ENCODE measurements at places on chromosomes 1 and 21. TPM values are rescaled to one million over a fixed set of nuclear protein-coding genes. Genes with fewer than 3 reads are reported as not detected.

GRCh38 chr1:168360151-168361021, 79.7 kb downstream of the TBX19 start:
- DNase-seq = no peak
- no peak overlapping the region for H3K27ac ChIP-seq
- no peaks in the 10 kb centered on the region for H3K36me3 ChIP-seq
- no peaks in the 10 kb centered on the region for H3K4me1 ChIP-seq

GRCh38 chr1:213720032-213720431, 267.7 kb upstream of the PROX1 start:
- no peak overlapping the region for H3K4me3 ChIP-seq
- H3K27ac ChIP-seq = no peak overlapping the region
- H3K36me3 ChIP-seq = no peaks in the 10 kb centered on the region
- H3K4me1 ChIP-seq = no peaks in the 10 kb centered on the region

- H3K4me1 ChIP-seq = peaks cover 7% of the 10 kb centered on the region
- H3K27me3 ChIP-seq = no peaks in the 10 kb centered on the region
- H3K27ac ChIP-seq = no peak overlapping the region
- H3K36me3 ChIP-seq = peaks cover 4% of the 10 kb centered on the region
- no peak for DNase-seq
- H3K4me3 ChIP-seq = no peak overlapping the region
Measured at GRCh38 chr21:33247599-33247998, 17.9 kb downstream of the IFNAR2 start.

GRCh38 chr1:165539908-165540307, 3.9 kb upstream of the LRRC52 start:
- no peak overlapping the region for H3K27ac ChIP-seq
- no peak overlapping the region for H3K4me3 ChIP-seq
- no peaks in the 10 kb centered on the region for H3K27me3 ChIP-seq
- H3K36me3 ChIP-seq = no peaks in the 10 kb centered on the region

DNA sequence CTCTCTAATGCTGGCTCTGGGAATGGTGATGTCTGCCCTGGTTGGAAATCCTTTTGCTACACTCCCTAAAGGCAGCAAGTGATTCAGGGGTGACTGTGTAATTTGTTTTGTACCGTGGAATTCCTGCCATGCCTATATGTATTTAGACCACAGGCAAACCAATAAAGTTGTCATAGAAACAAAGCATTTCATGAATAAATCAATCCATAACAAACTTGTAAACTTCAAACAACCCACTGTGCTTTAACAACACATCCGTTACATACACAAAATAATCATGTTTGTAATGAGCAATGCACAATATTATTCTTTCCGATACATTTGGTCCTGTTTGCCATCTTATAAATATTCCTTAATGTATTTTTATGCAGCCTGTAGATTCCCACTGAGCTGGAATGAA, 330.3 kb upstream of the SNX7 start:
- H3K36me3 ChIP-seq = no peaks in the 10 kb centered on the region
- no peak overlapping the region for H3K4me3 ChIP-seq
- H3K27ac ChIP-seq = no peak overlapping the region

- peaks cover 13% of the 10 kb centered on the region for H3K4me1 ChIP-seq
- DNase-seq = no peak
- no peaks in the 10 kb centered on the region for H3K36me3 ChIP-seq
- H3K27ac ChIP-seq = no peak overlapping the region
- H3K4me3 ChIP-seq = no peak overlapping the region
Measured at GRCh38 chr1:117061986-117062415, 1.9 kb downstream of the TTF2 start.

DNA sequence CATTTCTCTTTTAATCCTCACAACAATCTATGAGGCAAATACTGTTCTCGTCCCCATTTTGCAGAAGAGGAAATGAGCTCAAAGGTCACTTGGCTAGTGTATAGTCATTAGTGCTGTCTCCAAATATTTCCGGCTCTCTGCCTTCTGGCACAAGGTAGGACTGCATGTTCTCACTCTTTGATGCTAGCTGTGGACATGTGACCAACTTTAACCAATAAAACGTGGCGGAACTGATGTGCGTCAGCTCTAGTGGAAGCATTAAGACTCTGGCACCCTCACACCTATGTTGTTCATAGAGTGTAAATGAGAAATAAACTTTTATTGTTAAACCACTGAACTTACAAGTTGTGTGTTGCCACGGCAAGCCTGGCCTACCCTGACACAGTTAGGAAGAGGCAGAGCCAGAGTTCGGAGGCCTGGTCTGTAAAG, 5.0 kb upstream of the KIF21B start:
- no peak overlapping the region for H3K4me3 ChIP-seq
- H3K27ac ChIP-seq = peak overlapping the region; percentile 81
- DNase-seq = peak; percentile 79
- H3K36me3 ChIP-seq = no peaks in the 10 kb centered on the region
- H3K27me3 ChIP-seq = no peaks in the 10 kb centered on the region

DNA sequence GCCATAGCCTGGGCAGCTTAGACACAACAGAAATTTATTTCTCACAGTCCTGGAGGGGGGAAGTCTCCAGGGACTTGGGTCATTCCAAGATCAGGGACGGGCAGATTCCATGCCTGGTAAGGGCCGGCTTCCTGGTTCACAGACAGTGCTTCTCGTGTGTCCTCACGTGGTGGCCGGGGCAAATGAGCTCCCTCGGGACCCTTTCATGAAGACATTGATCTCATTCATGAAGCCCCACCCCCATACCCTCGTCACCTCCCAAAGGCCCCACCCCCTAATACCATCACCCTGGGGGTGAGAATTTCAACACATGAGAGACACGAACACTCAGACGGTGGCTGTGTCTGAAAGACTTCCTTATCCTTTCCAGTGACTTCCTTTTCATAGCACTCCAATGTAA, 51.5 kb downstream of the ACOT7 start:
- H3K4me1 ChIP-seq = no peaks in the 10 kb centered on the region
- no peaks in the 10 kb centered on the region for H3K27me3 ChIP-seq
- no peak overlapping the region for H3K4me3 ChIP-seq
- H3K27ac ChIP-seq = no peak overlapping the region
- no peak for DNase-seq
- H3K36me3 ChIP-seq = no peaks in the 10 kb centered on the region

GRCh38 chr21:17393413-17393812, 119.4 kb upstream of the CXADR start:
- H3K27me3 ChIP-seq = no peaks in the 10 kb centered on the region
- no peak for DNase-seq
- no peak overlapping the region for H3K27ac ChIP-seq
- H3K4me3 ChIP-seq = no peak overlapping the region
- no peaks in the 10 kb centered on the region for H3K4me1 ChIP-seq
- no peaks in the 10 kb centered on the region for H3K36me3 ChIP-seq

DNA sequence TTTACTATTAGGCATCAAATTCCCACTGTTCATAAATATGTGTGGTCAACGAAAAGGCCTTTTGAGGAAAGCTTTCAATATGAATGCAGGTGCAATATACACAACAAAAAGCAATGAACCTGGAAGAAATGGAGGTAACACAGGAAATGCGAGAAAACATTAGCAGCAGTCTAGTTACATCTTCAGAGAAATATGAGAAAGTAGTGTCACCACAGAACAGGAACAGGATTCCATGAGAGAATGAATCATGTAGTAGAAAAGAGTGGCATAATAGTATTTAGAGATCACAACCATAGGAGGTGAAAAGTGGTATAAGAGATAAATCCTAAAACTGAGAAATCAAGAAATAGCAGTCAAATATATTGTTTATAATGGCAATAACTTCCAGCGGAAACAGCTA, 103.7 kb downstream of the AK5 start:
- no peaks in the 10 kb centered on the region for H3K4me1 ChIP-seq
- no peak overlapping the region for H3K27ac ChIP-seq
- H3K27me3 ChIP-seq = no peaks in the 10 kb centered on the region
- no peak overlapping the region for H3K4me3 ChIP-seq
- no peak for DNase-seq
- no peaks in the 10 kb centered on the region for H3K36me3 ChIP-seq

- H3K4me3 ChIP-seq = peak overlapping the region; percentile 22
- no peaks in the 10 kb centered on the region for H3K27me3 ChIP-seq
- peak overlapping the region; percentile 24 for H3K27ac ChIP-seq
Measured at GRCh38 chr1:41919764-41920397, 1.2 kb upstream of the HIVEP3 start.

DNA sequence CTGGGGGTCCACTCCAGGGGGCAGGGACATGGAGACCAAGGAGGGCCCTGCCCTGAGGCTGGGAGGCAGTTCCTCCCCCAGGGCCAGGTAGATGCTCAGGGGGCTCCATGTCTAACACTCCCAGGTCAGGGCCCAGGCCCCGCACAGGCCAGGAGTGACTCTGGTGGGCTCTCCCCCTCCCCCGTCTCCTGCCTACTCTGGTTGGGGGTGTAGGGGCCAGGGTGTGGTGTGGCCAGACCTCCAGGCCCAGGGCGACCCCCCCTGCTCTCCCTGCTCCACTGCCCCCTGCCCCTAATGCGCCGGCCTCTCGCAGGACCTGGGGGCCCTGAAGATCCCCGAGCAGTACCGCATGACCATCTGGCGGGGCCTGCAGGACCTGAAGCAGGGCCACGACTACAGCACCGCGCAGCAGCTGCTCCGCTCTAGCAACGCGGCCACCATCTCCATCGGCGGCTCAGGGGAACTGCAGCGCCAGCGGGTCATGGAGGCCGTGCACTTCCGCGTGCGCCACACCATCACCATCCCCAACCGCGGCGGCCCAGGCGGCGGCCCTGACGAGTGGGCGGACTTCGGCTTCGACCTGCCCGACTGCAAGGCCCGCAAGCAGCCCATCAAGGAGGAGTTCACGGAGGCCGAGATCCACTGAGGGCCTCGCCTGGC, 19.7 kb upstream of the CCDC27 start:
- H3K36me3 ChIP-seq = no peaks in the 10 kb centered on the region
- DNase-seq = no peak
- peaks cover 22% of the 10 kb centered on the region for H3K27me3 ChIP-seq
- no peak overlapping the region for H3K4me3 ChIP-seq

DNA sequence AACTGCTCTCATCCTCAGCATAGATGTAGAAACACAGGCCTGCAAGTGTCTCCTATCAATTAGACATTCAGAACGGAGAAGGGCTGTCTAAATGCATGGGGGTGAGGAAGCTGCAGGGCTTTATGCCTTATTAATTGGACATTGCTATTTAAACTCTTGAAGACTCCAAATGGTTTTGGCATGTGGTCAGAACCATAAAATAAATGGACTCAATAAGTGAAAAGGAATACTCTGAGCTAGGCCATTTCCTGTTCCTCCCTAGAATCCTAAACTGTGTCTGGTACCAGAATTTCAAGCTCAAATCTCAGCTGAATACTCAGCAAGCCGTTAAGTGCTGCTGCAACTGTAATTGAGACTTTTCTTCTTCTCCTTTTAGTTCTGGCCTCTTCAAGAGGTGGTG, 80.4 kb upstream of the C1orf87 start:
- no peaks in the 10 kb centered on the region for H3K4me1 ChIP-seq
- H3K27me3 ChIP-seq = no peaks in the 10 kb centered on the region
- no peaks in the 10 kb centered on the region for H3K36me3 ChIP-seq
- no peak overlapping the region for H3K27ac ChIP-seq
- no peak overlapping the region for H3K4me3 ChIP-seq

DNA sequence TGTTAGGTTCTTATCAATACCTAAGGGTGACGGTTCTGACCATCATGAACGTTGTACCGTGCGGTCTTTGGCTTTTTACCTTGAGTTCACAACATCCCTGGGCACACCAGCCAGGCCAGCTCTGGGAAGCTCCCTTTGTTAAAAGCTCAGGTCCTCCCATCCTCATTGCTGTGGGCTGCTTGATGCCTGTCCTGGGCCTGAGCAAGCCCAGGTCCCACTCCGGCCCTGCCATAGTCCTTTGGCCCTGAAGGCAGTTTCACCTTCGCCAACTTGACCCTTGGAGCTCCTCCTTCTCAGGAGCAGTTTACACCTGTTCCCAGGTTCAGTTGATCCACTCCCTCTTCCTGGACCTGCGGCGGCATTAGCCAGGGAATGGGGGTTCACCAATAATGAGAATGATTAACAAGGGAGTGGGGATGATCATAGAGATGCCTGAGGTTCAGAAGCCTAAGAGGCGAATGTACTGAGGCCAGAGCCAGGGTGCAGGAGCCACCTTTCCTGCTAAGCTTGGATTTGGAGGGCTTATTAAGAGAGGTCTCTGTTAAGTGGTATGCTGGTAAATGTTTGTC, 40.2 kb downstream of the DHCR24 start:
- H3K36me3 ChIP-seq = peaks cover 8% of the 10 kb centered on the region
- H3K4me1 ChIP-seq = no peaks in the 10 kb centered on the region
- no peak overlapping the region for H3K4me3 ChIP-seq

- H3K27ac ChIP-seq = peak overlapping the region; percentile 88
- no peak for DNase-seq
- H3K4me1 ChIP-seq = peaks cover 14% of the 10 kb centered on the region
- H3K36me3 ChIP-seq = peaks cover 5% of the 10 kb centered on the region
- peak overlapping the region; percentile 84 for H3K4me3 ChIP-seq
- no peaks in the 10 kb centered on the region for H3K27me3 ChIP-seq
Measured at GRCh38 chr1:42658877-42659337, 684 bp downstream of the PPIH start.

DNA sequence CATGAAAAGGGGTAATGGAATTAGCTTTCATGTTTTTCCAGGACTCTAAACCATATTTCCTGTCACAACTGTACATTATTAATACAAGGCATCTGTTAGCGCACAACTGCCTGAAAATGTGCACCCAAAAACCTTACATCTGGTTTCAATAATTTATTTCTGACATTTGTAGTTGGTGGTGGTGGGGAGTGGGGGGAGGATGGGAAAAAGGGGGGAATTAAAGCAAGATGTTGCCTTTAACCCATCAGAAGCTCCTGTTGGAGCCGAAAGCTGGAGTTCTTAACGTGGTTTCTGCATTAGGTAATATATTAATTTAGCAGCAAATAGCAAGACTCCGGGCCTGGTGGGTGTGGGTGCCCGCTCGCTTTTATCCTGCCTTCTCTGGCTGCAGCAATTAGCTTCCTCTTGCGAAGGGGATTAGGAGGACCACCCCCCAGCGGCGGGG, 36.9 kb upstream of the HHAT start:
- H3K27ac ChIP-seq = peak overlapping the region; percentile 67
- H3K36me3 ChIP-seq = no peaks in the 10 kb centered on the region
- DNase-seq = no peak

- H3K4me3 ChIP-seq = no peak overlapping the region
- H3K36me3 ChIP-seq = no peaks in the 10 kb centered on the region
- no peak for DNase-seq
- peaks cover 16% of the 10 kb centered on the region for H3K4me1 ChIP-seq
- H3K27me3 ChIP-seq = no peaks in the 10 kb centered on the region
Measured at GRCh38 chr1:47529520-47530098, 91.8 kb downstream of the FOXD2 start.

Gene STYXL2
- total RNA-seq = 0.16 TPM

Gene AK5
- total RNA-seq = 4.1 TPM

Gene CLEC20A
- not detected for total RNA-seq

Gene PCBP3
- 6.4 TPM for total RNA-seq

Gene AMPD1
- total RNA-seq = 3.2 TPM

Gene FNDC5
- total RNA-seq = not detected

Gene HSD3B1
- total RNA-seq = 1.5 TPM

Gene METTL18
- total RNA-seq = 6.8 TPM

Gene ZFYVE9
- 37.0 TPM for total RNA-seq

Measured in transverse colon (tissue), 4 donors.